ENCODE measurements at places on chromosomes 7 and 10.
A peak's percentile ranks its signal among the peaks of the same experiment; 100 is the strongest.

GRCh38 chr7:1461646-1462375 lies 2.5 kb upstream of the MICALL2 start:
- DNase-seq, result no peak

GRCh38 chr7:70053421-70053820 lies 455.1 kb downstream of the AUTS2 start:
- DNase-seq, result no peak

- peak; percentile 86 for DNase-seq
Measured at GRCh38 chr10:45464958-45465567, 91.0 kb downstream of the ALOX5 start.

- DNase-seq, result no peak
Measured at GRCh38 chr7:151109094-151110048, 23.1 kb downstream of the AGAP3 start.

- DNase-seq, result no peak
Measured at GRCh38 chr7:47937711-47938573, 10.3 kb downstream of the PKD1L1 start.

GRCh38 chr7:100612730-100613390 lies 520 bp downstream of the MOSPD3 start:
- no peak for DNase-seq

GRCh38 chr7:51430480-51431086 lies 114.0 kb upstream of the COBL start:
- DNase-seq, result no peak

GRCh38 chr10:79123547-79123963 lies 54.8 kb downstream of the ZMIZ1 start:
- no peak for DNase-seq

GRCh38 chr7:156000601-156001396 lies 188.5 kb upstream of the SHH start:
- no peak for DNase-seq

DNA sequence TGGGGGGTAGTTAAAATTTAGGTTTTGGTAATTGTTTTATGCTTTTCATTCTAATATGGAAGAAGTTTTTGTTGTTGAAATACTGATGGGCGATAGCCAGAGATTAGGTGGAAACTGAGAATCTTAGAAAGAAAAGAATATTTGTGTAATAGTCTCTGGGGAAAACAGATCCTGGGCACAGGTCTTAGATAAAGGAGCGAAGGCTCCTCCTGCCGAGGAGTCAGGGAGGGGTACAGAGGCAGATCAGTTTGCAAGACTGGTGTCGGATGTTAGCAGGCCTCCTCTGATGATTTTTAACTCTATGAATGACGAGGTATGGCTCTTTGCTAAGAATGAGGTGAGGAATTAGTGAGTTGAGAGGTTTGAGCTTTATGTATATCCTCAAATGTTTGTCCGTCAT lies 339.7 kb downstream of the HGF start:
- no peak for DNase-seq

GRCh38 chr7:52120912-52121311 lies 804.3 kb upstream of the COBL start:
- no peak for DNase-seq

GRCh38 chr10:17216217-17216900 lies 11.7 kb upstream of the VIM start:
- DNase-seq, result no peak

DNA sequence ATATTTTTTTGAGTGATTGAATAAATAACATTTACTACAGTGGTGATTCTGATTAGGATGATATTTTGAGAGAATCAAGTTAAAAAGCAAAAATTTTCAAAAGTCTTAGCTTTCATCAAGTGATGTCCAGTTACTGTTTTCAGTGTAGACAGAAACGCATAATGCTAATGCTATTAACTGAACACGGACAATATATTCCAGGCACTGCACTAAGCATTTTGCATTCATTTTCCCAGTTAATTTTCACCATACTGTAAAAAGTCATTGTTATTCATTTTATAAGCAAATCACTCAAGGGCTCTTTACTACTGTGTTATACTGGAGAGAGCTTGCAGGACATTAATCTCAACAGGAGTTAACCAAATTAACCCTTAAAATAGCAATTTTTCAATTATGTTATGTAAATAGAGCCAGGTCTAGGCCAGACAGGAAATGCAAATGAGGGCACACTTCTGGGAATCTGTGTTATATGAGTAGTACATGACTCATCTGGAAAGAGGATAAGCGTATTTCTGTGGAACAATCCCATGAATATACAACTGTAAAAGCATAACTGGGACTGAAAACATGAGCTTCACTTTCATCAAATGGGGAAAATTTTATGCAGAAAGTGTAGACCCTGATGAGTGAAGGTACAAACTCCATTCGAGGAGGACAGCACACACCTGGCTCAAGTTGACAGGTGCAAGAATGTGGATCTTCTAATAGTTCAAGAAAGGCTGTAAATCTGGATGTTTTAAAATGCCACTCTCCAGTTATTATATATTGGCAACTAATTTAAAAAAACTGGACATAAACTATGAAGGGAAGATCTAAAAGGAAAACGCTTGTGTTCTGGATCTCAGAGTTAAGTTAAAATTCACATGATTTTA lies 75.4 kb downstream of the ANK3 start:
- DNase-seq, result no peak

DNA sequence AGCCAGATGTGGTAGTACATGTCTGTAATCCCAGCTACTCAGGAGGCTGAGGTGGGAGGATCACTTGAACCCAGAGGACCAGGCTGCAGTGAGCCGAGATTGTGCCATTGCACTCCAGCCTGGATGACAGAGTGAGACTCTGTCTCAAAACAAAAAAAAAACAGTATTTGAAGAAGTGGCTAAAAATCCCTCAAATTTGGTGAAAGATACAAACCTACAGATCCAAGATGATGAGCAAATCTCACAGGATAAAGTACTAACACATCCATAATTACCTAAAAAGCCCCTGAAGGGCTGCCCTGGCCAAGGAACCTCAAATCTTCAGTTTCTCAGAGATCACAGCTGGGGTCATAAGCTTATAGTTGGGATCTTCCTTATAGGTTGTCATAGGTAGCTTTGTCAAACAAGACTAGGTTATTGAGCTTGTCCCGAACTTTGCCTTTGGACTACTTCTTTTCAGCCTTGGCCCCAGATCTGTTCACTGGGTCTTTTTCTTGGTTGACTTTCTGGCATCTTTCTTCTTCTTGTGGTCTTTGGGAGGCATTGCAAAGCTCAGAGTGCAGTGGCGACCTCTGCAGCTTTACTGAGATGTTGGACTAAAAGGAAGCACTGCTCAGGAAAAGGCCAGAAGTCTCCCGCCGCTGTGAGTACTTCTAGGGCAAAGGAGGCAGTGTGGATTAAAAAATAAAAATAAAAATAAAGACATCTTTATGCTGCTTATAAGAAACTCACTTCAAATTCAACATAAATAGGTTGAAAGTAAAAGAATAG lies 28.6 kb upstream of the SAR1A start:
- DNase-seq, result no peak

GRCh38 chr10:49360271-49361177 lies 35.4 kb downstream of the DRGX start:
- DNase-seq, result peak; percentile 76

DNA sequence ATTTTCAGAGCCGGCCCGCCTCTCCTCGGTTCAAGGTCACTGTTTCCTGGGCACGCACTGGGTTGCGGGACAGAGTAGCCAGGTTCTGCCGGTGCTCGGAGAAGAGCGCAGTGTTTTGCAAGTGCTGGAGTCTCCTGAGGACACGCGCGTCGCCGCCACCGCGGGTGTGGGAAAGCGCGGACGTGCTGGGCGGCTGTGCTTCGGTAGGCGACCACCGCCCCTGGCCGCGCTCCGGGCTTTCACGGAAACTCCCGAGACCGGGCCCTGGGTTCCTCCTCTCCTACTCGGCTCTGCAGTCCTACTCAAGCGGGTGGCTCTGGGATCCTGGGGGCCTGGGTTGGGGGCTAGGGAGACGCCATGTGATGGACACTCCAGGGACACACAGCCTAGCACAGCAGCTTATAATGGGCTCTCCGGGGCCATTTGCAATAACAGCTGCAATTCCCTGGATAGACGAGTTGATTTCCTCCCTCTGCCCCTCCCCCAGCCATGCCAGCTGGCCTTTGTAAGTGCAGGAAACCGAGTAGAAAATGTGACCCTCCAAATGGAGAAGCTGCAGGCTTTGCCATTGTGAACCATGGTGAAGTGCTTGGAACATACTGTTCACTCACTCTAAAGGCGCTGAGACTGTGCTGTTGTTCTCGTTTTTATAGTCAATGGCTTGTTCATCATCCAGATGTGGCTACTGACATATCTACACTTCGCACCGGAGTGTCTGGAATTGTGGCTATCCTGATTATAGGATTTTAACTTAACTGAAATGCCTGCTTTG lies 2.1 kb downstream of the FRAT1 start:
- peak; percentile 40 for DNase-seq

All from heart left ventricle (tissue), 16 donors.